ENCODE measurements at places on chromosomes 6 and 20.

- no peak for DNase-seq
These were observed 409.6 kb downstream of the MAFB start for GRCh38 chr20:40279390-40279789.

- DNase-seq: no peak
These were observed 4.6 kb upstream of the NKX2-2 start for GRCh38 chr20:21518292-21518991.

- no peak for DNase-seq
These were observed 556.9 kb downstream of the CD83 start for GRCh38 chr6:14674458-14674857.

GRCh38 chr20:57013741-57014140 lies 252.7 kb downstream of the BMP7 start:
- no peak for DNase-seq
